ENCODE measurements at places on chromosomes 2 and 18.

DNA sequence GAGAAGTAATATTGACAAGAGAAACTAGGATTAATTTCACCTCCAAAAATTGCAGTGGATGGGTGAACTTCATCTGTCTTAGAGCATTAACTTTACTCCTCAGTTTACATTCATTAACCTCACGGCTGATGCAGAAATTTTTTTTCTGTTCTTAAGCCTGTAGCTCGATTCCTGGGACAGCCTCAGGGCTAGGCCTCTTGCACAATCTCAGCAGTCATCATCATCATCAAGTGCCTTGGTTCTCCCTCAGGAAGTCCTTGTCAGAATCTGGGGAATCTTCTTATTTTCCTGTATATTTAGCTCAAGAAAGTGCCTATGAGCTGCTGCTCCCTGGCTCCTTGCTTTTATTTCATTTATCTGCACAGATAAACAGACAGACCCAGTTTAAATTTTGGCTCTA is 1272.2 kb upstream of the LRRTM1 start:
- DNase-seq, result no peak

- DNase-seq, result no peak
Measured at GRCh38 chr2:6937582-6937981, 20.4 kb downstream of the RNF144A start.

GRCh38 chr2:136111711-136112110 is 6.2 kb downstream of the CXCR4 start:
- DNase-seq, result no peak

GRCh38 chr2:152556506-152556905 is 160.8 kb downstream of the PRPF40A start:
- DNase-seq, result no peak

- no peak for DNase-seq
Measured at GRCh38 chr2:126850940-126851339, 47.8 kb upstream of the TEX51 start.

- no peak for DNase-seq
Measured at GRCh38 chr2:121617042-121617599, 32.1 kb downstream of the CLASP1 start.

Data from hepatic stellate cell (primary cell).